ENCODE measurements at places on chromosomes 1 and 21. TPM values are rescaled to one million over a fixed set of nuclear protein-coding genes. Genes with fewer than 3 reads are reported as not detected.

Gene ZYG11A
- 0.21 TPM for total RNA-seq

Gene GCSAML
- total RNA-seq, result not detected

Gene UMODL1
- 0.68 TPM for total RNA-seq

Gene VTCN1
- not detected for total RNA-seq

Gene PADI1
- total RNA-seq, result 1.2 TPM

Gene WNT3A
- total RNA-seq, result not detected

Gene MYOC
- total RNA-seq, result not detected

Gene TTC4
- total RNA-seq, result 14.4 TPM

Gene SLC2A5
- 0.39 TPM for total RNA-seq

Gene SYDE2
- total RNA-seq, result 6.0 TPM

Gene FAM151A
- total RNA-seq, result not detected

Gene S100A8
- not detected for total RNA-seq

Gene SPOCD1
- total RNA-seq, result 0.44 TPM

Gene SETSIP
- not detected for total RNA-seq

Gene ICOSLG
- total RNA-seq, result 10.5 TPM

Gene FCRLB
- 0.27 TPM for total RNA-seq

Gene RGS5
- total RNA-seq, result 187 TPM

Gene NTRK1
- total RNA-seq, result not detected

Gene RGS8
- not detected for total RNA-seq

Gene FMO3
- 1.6 TPM for total RNA-seq

Gene SPATA17
- 0.21 TPM for total RNA-seq

Gene LAD1
- total RNA-seq, result 0.16 TPM

Gene OR6K6
- total RNA-seq, result not detected

Gene CTSK
- 53.6 TPM for total RNA-seq

Gene TMEM269
- total RNA-seq, result 0.67 TPM

Gene S1PR1
- not detected for total RNA-seq

Gene LCK
- not detected for total RNA-seq

Gene PTGFR
- total RNA-seq, result 2.5 TPM

Measured in osteocyte (in vitro differentiated cells).